ENCODE measurements at places on chromosomes 2 and 18. TPM values are rescaled to one million over a fixed set of nuclear protein-coding genes. Genes with fewer than 3 reads are reported as not detected.

KLHL29 gene
- 7.9 TPM for total RNA-seq

RFX8 gene
- 2.7 TPM for total RNA-seq

EPB41L3 gene
- 274 TPM for total RNA-seq

RBM43 gene
- total RNA-seq = 8.6 TPM
